ENCODE measurements at places on chromosomes 7 and 10.

- no peak for DNase-seq
Measured at GRCh38 chr10:43264965-43265798, 1.7 kb downstream of the RASGEF1A start.

DNA sequence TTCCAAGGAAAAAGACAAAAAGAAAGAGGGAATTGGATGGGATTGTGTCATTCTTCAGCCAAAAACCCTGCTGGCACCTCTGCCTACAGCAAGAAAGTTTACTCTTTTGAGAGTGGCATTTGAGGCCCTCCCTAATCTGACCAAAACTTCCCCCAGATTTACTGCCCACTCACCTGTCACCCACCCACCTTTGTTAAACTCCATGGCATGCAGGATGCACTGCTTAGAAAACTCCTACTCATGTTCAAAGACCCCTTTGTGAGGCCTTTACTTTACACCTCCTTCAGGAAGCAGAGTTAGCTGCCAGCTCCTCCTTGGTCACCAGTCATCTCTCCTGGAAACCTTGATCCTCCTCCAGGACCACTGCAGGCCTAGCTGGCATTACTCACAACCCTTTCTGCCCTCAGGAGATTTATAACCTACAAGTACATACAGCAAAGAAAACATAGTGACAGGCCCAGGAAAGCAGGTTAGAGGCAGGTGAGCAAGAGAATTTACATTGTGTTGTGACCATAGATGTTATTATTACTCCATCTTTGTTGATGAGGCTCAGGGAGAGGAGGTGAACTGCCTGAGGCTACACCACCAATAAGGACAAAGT is 10.3 kb upstream of the PLAC9 start:
- no peak for DNase-seq

DNA sequence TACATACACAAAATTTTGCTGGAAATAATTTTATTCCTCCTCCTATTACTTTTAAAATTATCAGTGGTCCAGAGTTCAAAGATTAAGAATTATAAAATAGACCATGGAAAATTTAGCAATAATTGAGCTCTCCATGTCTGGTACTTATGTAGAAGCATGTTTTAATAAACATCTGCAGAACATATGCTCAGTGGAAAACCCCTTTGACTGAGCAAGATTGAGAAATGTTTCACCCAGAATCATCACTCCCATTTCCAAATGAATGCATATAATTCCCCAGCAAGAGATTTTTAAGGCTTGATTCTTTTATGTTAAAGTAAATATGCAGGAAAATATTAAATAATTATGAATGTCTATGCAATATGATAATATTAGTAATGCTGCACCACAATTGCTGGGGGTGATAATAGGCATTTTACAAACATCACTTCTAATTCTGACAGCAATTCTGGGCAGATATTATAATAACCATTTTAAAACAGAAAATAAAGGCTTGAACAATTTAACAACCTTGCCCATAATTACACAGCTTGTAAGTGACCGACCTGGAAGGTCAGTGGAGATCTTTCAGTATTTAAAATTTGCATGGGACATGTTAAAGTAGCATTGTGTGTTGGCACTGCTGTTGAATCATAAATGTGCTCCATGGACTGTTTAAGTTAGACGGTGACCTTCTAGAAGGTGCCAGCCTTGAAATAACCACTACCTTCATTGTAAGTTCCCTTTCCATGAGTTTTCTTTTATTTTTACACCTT is 45.6 kb upstream of the TES start:
- peak; percentile 28 for DNase-seq

GRCh38 chr7:2009541-2010001 is 223.2 kb downstream of the MAD1L1 start:
- DNase-seq: no peak

DNA sequence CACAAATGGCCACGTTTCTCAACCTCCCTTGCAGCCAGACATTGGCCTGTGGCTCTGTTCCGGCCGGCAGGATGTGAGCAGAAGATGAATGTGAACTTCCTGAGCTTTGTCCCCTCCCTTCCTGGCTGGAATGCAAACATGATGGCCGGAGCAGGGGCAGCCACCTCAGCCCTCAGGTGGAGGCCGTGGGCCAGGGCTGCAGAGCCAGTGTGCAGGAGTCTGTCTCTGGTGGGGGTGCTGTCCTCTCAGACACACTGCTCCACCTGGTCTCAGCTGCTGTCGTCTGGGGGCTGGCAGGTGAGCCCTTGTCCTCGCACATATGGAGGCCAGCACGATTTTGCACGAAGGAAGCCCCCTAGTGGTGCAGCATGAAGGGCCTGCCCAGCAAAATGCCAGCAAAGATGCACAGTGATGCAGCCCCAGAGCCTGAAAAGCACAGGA is 25.3 kb upstream of the PWWP2B start:
- DNase-seq: no peak

GRCh38 chr10:79004311-79004710 is 64.5 kb upstream of the ZMIZ1 start:
- DNase-seq: no peak

- no peak for DNase-seq
Measured at GRCh38 chr10:93620925-93621324, 8.6 kb downstream of the PDE6C start.

DNA sequence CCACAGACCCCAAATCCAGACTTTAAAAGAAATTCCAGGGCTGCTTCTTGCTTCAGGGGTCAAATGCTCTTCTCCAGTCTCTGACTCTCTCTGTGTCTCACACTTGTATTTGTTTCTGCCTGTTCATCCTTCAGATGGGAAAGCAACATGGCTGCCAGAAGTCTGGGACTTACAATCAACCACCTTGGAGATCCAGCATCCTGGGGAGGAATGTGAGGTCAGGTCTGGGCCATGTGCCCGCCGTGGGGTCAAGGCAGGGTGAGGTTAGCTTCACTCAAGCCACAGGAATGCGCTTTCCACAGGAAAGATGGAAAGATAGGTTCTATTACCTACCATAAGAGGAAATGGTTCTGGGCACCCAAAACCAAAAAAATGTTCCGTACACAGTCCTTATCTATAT is 34.3 kb upstream of the NPVF start:
- DNase-seq: peak; percentile 58

DNA sequence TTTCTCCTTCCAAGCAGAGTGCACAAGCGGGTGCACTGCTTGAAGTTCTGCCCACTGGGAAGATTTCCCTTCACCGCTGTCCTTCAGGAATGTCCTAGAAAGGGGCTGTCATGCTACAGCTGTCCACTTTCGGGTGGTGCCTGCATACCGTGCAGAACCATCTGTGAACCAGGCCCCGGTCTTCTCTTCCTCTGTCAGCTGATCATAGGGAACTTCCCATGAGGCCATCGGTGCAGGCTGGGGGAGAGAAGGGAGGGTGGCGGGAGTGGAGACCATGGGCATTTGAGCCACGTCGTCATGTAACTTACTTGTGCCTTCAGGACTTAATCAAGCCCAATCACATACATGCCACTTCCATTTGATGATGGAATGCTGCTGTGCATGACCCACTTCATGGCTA is 111.6 kb downstream of the NKX6-2 start:
- no peak for DNase-seq

GRCh38 chr7:3510101-3511020 is 209.3 kb downstream of the SDK1 start:
- DNase-seq: no peak
